Kidney (tissue), 22 donors: ENCODE measurements at places on chromosomes 3 and 15. TPM values are rescaled to one million over a fixed set of nuclear protein-coding genes. Genes with fewer than 3 reads are reported as not detected.

DNA sequence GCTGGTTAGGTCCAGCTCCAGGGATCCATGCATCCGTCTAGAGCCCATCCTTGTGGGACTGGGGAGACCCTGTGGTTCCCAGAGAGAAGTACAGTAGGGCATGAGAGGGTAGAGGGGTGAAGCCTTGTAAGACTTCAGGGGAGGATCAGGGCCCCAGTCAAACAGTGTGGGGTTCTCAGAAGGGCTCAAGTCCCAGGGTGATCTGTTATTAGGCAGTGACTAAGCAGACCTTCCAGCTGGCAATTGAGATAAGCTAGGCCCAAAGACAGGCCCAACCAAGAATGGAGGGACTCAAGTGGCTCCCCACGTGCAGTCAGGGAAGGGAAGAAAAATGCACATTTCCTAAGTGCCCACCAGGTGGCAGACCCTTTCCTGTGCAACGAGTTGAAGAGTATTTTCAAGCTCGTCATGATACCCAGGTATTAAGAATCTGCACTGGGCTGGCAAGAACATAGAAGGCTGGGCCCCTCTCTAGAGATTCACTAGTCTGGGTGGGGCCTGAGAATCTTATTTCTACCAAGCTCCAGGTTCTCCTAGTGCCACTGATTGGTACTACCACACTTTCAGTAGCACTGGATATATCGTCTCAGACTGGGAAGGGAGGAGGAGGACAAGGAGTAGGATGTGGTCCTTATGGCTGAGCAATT is 240.8 kb downstream of the NR1D2 start:
- DNase-seq, result peak; percentile 55

- DNase-seq, result no peak
Measured at GRCh38 chr3:128873244-128874022, 6.0 kb upstream of the ACAD9 start.

GRCh38 chr15:67017311-67017710 is 48.1 kb upstream of the SMAD3 start:
- no peak for DNase-seq

The DBR1 gene
- polyA plus RNA-seq, result 8.5 TPM

DNA sequence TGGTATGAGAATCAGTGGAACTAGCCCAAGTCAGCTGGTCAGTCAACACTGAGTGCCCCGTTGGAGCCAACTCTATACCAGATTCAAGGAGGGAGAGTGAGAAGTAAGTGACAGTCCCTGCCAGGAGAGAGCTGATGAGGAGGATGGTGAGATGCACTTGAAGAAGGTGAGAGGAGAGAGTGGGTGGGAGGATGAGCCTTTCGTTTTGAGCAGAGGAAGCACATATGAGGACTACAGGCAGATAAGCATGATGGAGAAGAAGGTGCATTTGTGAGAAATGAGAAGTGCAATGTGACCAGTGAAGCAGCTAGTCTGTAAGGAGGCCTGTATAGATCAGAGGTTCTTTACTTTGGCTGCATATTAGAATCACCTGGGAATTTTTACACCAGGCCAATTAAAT is 40.4 kb downstream of the NME9 start:
- DNase-seq, result no peak

GRCh38 chr3:102735311-102735710 is 300.5 kb downstream of the ZPLD1 start:
- no peak for DNase-seq

- no peak for DNase-seq
Measured at GRCh38 chr3:123284399-123285010, 82.8 kb downstream of the SEC22A start.

The KCNH8 gene
- polyA plus RNA-seq, result not detected

The GPR62 gene
- 0.41 TPM for polyA plus RNA-seq

GRCh38 chr3:190825386-190826016 is 37.0 kb downstream of the GMNC start:
- no peak for DNase-seq

The FYTTD1 gene
- 11.9 TPM for polyA plus RNA-seq

GRCh38 chr15:31985607-31986006 is 44.7 kb upstream of the CHRNA7 start:
- no peak for DNase-seq

DNA sequence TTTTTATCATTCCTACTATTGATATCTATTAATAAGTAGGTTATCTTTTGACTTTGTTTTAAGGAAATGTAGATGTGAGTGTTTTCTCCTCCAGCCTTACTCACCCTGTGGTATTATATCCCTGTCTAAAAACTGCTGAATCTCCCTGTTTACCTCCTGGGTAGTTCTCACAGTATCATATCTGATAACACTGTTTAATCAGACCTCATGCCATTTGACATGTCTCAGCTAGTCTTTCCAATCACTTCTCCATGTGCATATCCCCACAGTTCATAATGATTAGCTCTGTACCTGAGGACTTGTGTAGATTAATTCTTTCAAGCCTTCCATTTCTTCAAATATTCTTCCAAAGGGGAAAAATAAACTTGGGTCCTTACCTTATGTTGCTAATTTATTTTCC is 30.7 kb downstream of the DUOX2 start:
- DNase-seq, result no peak

The INKA1 gene
- polyA plus RNA-seq, result 9.1 TPM

The PSTPIP1 gene
- polyA plus RNA-seq, result 2.2 TPM

- DNase-seq, result no peak
Measured at GRCh38 chr15:74200871-74201419, 1.6 kb downstream of the STRA6 start.

The FEZF2 gene
- not detected for polyA plus RNA-seq
